ENCODE measurements at places on chromosomes 12 and 14.

- DNase-seq = no peak
Measured at GRCh38 chr12:62943779-62944395, 8.9 kb upstream of the PPM1H start.

GRCh38 chr14:48857366-48857765 is 728.8 kb downstream of the RPS29 start:
- no peak for DNase-seq

DNA sequence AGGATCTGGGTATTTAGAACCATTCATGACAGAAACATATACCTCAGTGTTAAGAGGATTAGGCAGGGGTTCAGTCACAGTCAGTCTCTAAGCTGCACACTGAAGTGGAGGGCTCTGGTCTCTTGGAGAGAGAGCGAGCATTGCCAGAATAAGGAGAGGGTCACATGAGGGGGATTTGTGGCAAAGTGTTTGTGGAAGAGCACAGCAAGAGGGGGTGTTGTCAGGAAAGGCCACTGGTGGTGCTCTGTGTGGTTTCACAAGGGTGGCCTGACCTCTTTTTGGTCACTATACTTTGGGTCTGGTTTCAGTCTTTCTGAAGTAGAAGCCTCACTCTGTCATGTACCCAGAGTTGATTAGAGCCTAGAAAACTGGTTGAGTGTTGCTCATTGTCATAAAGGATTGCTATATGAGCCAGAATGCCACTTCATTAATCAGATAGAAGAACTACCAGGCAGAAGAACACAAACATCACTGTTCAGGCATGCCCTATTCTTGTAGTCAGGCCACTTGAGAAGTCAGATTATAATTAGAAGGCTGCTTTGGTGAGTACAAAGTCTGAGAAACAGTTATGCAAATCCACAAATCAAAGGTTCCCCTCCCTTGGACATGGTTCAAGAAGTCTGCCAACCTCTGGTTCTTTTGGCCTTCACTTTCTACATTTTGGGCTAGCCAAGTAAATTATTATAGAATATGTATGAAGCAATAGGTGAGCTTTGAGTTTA is 8.4 kb downstream of the TMEM19 start:
- DNase-seq = no peak

GRCh38 chr12:65343801-65344200 is 65.3 kb downstream of the MSRB3 start:
- no peak for DNase-seq

DNA sequence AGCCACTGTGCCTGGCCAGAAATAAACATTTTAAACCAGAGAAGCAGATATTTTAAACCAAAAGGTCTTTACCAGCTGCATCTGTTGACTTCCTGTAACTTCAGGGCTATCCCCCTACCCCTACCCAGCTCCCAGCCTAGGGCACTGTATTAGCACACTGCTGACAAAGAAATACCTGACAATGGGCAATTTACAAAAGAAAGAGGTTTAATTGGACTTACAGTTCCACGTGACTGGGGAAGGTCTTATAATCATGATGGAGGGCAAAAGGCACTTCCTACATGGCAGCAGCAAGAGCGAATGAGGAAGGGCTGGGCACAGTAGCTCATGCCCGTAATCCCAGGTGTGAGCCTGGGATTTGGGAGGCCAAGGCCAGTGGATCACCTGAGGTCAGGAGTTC is 26.0 kb downstream of the GEMIN2 start:
- DNase-seq = no peak

DNA sequence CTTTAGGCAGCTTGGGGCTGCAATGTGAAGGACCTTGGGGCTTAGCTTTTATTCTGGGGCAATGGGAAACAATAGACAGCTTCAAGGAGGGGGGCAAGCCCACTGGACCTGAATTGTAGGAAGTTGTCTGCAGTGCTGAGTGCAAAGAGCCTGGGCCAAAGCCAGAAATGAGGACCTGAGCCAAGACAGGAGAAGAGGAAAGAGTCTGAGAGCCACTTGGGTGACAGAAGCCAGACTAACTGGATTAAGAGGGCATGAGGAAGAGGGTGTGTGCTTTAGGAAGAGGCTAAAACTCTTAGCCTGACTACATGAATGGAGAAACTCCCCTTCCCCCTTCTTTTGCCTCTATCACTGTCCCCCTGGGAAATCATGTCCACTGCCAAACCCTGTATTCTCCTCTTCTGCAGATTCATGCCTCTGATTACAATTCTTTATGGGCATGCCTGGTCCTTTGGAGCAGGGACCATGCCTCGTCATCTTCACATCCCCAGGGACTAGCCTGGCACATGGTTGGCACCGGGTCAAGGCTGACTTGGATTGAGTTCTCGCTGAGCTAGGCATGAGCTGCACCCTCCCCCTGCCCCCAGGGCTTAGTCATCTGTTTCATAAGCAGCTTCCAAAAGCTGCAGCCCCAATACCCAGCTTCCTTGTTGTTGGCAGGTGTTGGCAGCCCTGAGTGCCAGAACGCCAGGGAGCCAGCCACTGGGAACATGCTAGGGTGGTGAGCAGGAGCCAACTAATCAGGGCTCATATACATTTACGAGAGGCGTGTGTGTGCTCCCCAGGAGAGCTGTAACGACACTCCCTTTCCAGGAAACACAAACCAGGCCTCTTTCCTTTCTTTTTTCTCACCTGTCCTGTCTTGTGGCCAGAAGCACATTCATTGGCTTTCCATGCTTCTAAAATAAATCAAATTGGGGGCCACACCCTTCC is 27.7 kb upstream of the JDP2 start:
- no peak for DNase-seq
